Tibial artery (tissue), 4 donors: ENCODE measurements at places on chromosomes 7 and 10.

- DNase-seq = no peak
These were observed 182 bp downstream of the CCDC136 start for GRCh38 chr7:128791972-128792327.

DNA sequence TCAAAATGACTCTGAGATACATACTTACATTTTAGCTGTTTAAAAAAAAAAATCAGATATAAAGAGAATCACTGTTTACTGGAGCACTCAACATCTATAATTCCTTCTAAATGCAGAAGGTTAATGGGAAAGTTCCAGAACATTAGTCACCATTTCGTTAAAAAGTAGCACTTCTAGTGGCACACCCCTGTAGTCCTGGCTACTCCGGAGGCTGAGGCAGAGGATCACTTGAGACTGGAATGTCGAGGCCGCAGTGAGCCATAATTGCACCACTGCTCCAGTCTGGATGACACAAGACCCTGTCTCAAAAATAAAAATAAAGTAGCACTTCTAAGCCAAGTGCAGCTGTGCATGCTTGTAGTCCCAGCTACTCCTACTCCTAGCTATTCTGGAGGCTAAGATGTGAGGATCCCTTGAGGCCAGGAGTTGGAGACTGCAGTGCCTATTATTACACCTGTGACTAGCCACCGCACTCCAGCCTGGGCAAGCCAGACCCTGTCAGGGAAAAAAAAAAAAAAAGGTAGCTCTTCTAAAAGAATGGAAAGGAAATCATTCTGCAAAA, 2.2 kb downstream of the FGFBP3 start:
- no peak for DNase-seq

- DNase-seq = no peak
These were observed 69.7 kb upstream of the STK17A start for GRCh38 chr7:43513251-43513650.

DNA sequence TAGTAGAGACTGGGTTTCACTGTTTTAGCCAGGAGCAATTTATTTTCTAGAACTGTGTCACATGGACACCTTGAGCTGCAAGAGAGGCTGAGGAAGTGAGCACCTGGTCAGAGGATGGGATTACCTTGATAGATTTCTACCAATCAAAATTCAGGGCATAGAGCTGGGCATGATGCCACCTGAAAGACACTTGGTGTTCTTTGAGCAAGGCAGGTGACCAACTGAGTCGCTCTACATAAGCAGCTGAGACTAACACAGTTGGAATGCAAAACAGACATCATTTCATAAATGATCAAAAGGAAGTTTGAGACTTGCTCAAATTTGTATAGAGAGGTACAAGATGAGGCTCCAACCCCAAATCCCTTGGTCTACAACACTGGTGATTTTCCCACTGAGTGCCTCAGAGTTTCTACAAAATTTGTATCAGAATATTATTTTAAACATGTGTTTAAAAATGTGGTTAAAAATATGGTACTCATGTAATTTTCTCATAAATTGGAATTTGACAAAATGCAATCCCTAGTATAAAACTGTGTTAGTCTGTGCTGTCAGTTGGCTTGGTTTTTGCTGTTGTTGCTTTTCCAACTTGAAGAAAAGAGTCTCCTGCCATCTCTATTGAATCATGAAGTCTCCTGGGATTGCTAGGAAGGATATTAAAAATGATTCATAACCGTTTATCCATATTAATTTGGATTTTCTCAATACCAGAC, 156.4 kb upstream of the MDFIC start:
- no peak for DNase-seq

DNA sequence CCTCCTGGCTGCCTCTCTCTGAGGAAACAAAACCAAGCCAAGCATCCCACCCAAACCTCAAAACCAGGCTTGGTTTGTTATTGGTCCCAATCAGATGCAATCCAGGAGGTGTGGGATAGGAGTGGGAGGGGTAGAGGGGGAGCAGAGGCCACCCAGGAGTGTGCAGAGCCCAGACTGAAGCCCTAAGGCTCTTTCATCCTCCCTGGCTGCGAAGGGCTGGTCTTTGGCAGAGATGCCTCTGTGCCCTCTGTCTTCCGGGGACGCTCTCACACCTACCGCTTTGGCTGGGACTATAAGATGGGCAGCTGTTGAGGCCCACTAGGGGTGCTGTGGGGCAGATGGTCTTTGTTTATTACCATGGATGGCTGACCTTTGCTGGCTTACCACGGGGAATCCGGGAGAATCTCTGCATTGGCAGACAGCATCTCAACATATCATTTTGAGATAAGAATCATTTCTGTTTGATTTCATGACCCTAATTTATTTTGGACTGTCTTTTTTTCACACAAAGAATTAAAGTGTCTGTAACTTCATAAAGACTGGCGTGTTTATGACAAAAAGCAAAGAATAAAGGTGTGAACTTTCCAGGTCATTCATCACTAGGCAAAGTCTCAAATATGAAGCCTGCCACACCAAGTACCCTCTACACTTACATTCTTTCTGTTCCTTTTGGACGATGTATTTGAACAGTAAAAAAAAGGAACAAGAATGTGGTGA, 6.5 kb upstream of the DENND2A start:
- DNase-seq = peak; percentile 20

DNA sequence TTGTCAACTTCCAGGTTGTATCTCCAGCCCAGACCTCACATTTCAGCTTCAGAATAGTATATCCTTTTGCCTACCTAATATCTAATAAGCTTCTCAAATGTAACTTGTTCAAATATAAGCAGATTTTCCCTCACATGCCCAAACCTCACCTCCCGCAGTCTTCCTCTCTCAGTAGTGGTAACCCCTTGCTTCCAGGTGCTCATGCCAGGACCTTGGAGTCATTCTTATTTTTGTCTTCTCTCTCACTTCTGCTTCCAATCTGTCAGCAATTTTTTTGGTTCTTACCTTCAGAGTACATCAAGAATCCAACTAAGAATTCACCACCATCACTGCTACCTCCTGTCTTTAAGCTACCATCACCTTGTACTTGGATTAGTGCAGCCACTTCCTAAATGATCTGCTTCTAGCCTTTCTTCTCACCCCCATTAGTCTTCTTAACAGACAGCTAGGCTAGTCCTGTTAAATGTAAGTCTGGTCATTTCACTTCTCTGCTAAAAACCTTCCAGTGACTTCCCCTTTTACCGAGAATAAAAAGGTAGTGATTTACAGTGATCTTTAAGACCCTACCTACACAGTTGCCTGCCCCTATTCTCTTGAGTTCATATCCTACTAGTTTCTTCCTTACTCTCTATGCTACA, 14.0 kb downstream of the ANKIB1 start:
- no peak for DNase-seq

DNA sequence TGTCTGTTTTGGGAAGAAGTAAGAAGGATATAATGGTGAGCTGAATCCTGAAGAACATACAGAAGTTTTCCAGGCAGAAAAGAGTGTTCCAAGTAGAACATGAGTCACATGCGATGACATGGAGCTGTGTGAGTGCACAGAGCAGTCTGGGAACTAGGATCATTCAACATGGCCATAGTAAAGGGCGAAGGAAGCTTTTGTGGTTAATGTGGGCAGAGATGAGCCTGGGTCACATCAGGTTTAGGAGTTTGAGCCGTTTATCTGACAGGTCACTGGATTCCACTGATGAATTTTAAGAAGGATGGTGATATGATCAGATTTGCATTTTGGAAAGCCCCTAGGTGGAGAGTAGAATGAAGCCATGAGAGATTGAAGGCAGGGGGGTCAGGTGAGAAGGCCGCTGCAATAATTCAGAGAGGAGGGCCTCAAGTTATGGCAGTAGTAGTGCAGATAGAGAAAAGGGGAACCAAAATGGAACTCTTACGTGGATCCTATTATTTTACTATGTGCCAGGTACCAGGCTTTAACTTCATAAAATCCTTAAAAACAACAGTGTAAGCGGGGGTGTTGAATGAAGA, 171.3 kb downstream of the RNLS start:
- DNase-seq = no peak

DNA sequence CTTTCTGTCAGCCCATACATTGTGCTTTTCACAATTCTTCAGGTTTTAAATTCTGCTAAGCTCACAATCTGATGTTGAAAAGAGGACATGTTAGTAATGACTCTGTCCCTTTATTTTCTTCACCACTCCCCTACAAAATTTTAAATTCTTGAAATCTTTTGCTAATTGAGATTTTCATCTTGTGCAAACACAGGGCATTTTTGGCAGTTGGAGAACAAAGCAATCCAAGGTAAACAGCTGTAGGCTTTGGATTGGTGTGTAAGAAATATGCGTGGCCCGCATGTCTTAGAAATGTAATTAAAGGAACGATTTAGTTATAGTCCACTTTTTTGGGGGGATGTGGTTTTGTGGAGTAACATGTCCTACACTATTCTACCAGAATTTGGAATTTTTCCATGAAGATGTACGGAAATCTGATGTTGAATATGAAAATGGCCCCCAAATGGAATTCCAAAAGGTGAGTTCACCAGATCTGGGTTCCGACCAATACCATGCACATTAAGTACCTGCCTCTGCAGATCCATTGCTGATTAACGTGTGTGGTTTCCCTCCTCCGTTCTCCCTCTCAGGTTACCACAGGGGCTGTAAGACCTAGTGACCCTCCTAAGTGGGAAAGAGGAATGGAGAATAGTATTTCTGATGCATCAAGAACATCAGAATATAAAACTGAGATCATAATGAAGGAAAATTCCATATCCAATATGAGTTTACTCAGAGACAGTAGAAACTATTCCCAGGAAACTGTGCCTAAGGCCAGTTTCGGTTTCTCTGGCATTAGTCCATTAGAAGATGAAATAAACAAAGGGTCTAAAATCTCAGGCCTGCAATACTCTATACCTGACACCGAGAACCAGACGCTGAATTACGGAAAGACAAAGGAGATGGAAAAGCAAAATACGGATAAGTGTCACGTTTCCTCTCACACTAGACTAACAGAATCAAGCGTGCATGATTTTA, 181.1 kb downstream of the ARHGAP21 start:
- DNase-seq = no peak

GRCh38 chr10:18303851-18304801, 163.9 kb downstream of the CACNB2 start:
- DNase-seq = no peak

GRCh38 chr10:123494301-123494808, 171.8 kb upstream of the GPR26 start:
- no peak for DNase-seq

GRCh38 chr7:106038916-106039315, 73.2 kb downstream of the SYPL1 start:
- no peak for DNase-seq

DNA sequence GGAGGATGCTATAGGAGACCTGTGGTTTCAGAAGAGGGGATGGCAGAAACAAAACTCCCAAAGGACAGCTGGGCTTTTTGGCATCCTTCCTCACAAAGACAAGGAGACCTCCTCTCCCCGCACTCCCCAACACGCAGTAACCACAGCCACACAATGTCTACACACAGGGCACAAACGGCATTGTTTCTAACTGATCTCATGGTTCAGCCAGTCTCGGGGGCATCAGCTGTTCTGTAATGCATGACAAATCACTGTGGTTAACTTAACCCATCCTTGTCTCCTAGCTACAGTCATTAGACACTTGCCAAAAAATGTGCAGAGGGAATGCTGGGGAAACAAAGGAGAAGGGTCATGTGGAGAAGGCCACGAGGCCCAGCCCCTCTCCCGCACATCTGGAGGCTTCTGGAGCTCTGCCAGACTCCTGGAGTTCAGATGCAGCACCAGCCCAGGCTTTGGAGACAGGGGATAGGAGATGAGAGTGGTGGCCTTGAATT, 7.6 kb upstream of the ADAMTS14 start:
- DNase-seq = peak; percentile 25

GRCh38 chr10:86657011-86657395, 2.7 kb downstream of the OPN4 start:
- peak; percentile 59 for DNase-seq

DNA sequence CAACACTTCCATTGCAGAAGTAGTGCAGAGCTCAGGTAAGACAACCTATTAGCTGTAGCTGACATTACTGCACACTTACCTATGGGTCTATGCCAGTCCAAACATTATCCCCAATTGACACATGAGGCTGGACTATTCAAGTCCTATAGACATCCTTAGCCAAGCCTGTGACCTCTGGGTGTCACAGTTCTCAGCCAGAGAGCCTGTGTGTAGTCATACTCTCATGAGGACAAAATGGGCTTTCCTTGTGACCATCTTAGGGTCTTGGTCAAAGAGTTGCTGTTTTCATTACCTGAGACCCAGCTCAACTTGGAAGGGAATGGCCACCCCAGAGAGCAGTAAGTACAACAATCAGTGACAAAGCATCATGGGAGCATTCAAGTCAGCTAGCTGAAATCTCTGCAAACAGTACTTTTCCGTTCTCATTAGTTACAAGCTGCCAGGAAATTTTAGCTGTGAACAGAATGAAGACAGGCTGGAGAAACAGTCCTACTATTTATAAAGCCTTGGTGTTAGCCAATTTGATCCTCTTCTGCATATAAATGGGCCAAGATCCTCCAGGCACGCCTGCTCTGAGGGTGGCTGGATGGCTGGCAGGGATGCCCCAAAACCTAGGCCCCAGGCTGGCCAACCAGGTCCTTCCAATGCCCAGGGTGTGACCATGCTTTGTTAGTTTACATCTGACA, 44.3 kb downstream of the NUDCD3 start:
- DNase-seq = no peak

- DNase-seq = no peak
These were observed 5.2 kb downstream of the GRIFIN start for GRCh38 chr7:2471022-2471329.

GRCh38 chr7:84331616-84332015, 137.0 kb upstream of the SEMA3A start:
- no peak for DNase-seq

GRCh38 chr7:23222439-23223030, 24.0 kb upstream of the GPNMB start:
- DNase-seq = no peak

- DNase-seq = no peak
These were observed 2.2 kb downstream of the C10orf67 start for GRCh38 chr10:23342213-23342884.

DNA sequence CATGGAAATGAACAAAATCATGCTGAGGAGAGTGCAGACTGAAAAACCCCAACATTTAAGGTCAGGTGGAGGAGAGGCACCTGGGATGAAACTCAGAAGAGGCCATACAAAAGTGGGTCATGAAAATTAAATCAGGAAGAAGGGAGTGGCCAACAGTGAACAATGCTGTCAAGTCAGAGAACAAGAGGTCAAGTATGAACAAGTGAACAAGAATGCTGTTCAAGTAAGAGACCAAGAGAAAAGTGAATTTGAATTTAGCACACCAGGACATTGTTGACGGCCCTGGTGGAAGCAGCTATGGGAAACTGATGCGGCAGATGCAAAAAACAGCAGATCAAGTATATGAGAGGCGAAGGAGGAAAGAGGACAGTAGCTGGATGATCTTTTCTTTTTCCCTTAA, 7.9 kb downstream of the CEP41 start:
- DNase-seq = no peak

- no peak for DNase-seq
These were observed 104.0 kb downstream of the PKD1L1 start for GRCh38 chr7:47844311-47844710.

- no peak for DNase-seq
These were observed 235.0 kb upstream of the PLPP4 start for GRCh38 chr10:120221873-120222485.
